ENCODE measurements at places on chromosomes 2 and 18.

DNA sequence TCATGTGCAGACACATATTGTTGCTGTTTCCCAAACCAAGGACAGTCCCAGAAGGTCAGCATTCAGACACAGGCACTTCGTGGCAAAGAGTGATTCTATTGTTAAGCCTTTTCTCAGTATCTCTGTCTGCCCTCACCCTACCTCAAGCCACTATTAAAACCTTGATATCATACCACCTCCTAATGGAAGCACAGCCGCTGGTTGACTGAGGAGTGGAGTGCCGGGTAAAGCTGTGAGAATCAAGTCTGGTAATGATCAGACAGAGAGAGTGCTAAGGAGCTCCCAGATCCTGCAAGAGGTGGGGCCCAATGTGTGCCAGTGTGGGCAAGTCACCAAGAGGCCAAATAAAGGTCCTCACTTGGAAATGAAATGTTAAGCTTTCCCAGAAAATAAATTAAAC lies 819.5 kb downstream of the BCL11A start:
- DNase-seq, result no peak

DNA sequence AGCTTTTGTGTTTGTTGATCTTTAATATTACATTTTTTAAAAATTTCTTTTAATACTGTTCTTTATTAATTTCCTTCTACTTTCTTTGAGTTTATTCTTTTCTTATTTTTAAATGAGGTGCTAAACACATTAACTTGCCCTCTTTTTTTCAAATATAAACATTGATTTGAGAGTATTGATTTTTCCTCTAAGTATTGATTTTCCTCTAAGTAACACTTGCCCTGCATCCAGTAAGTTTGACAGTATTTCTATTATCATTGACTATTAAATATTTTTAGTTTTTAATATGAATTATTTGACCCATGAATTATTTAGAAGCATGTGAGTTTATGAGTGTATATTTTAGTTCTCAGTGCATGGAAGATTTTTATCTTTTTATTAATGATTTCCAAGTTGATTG lies 337.0 kb upstream of the RAB12 start:
- no peak for DNase-seq

- no peak for DNase-seq
These were observed 460.7 kb upstream of the FANCL start for GRCh38 chr2:58701688-58702301.

GRCh38 chr2:224360801-224361251 lies 41.1 kb downstream of the FAM124B start:
- DNase-seq, result no peak

- DNase-seq, result no peak
These were observed 77.9 kb upstream of the RAB27B start for GRCh38 chr18:54750350-54750749.

GRCh38 chr18:7789856-7790552 lies 222.9 kb downstream of the PTPRM start:
- DNase-seq, result no peak

- DNase-seq, result no peak
These were observed 3.5 kb upstream of the RNU4ATAC start for GRCh38 chr2:121527009-121527682.

DNA sequence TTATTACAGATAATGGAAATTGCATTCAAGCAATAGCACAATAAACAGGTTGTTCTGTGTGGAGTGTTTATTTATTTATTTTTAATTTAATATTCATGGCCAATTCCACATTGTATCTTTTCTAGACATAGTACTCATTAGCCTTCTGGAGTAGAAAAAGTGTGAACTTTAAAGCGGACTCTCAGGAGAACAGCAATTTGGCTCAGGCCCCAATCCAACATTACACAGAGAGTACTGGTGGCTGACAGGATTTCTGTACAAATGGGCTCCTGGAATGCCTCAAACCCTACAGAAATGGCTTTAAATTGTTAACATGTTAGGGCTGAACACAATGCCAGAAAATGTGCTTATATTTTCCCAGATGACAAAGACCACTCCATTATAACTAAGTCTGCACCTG lies 533.9 kb upstream of the NXPH2 start:
- no peak for DNase-seq

GRCh38 chr18:51623653-51624052 lies 426.2 kb upstream of the MEX3C start:
- DNase-seq, result no peak

- DNase-seq, result no peak
These were observed 572 bp downstream of the RPS27A start for GRCh38 chr2:55232863-55233657.

DNA sequence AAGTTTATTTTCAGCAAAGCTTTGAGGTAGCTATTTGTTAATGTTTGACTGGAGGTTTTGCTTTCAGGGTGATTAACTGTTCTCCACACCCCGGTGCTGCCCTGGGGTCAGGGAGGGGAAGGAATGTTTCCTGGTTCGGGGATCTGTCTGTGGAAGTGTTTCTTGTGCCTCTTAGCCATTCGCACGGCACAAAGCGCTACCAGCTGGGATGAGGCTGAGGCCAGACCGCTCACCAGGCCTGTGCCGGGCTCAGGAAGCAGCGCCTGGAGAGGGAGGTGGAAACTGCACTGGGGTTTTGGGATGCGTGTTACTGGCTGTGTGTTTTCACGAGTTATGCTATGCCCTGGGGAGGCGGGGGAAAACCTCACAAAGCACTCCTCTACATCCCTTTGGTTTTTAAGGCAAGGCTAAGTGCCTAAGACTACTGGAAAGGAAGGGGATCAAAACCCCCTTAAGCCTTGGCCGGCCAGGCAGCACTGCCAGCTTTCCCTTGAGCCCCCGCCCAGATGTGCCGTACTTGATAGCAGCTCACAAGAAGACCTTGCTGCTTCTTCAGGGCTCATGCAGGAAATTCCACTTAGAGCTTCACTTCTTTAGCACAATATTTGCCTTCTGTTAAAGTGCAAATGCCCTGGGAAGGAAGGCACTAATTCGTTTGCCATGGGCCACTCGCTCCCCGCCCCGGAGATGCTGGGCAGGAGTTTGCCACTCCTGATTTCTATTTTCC lies 65.7 kb upstream of the CNGA3 start:
- DNase-seq, result no peak

DNA sequence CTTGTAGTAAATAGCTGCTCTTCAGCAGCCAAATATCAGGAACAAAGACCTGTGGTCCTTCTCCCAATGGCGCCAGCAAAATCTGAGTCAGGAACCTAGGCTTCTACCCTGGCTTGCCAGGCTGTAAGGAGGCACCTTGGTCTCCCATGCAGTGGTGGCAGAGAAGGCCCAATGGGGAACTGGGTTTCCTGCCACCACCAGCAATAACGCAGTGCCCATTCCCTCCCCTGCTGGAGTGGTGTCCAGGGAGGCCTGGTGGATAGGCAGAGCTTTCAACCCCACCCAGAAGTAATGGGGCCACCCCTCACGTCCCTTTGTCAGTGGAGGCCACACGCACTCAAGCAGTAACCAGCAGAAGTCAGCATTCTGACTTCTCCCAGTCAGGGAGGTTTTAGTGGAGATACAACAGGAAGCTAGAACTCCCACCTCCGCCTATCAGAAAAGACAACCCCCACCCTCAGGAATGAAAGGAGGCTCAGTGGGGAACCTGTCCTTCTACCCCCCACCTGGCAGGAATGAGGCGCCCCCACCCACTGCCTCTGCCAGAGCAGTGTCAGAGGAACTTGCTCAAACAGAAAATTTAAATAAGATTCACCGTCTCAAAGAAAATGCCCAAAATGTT lies 132.4 kb downstream of the COPS8 start:
- no peak for DNase-seq

GRCh38 chr2:107681936-107682335 lies 144.8 kb upstream of the RGPD4 start:
- DNase-seq, result no peak

DNA sequence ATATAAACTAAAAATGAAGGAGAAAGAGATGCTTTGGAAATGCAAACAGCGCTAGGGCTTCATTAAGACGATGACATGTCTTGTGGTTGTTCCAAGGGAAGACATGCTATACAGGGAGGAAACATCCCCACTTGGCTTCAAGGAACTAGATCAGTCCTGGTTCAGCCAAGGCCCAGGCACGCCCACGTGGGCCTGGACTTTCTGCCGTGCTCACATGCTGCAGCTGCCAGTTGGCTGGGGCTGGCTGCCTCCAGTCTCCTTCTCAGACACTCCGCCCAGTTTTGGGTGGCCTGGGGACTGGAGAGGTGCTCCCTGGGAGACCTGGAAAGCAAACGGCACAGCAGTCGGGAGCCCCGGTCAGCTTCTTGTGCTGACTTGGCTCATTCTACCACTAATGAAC lies 109.6 kb downstream of the GLI2 start:
- DNase-seq, result no peak

DNA sequence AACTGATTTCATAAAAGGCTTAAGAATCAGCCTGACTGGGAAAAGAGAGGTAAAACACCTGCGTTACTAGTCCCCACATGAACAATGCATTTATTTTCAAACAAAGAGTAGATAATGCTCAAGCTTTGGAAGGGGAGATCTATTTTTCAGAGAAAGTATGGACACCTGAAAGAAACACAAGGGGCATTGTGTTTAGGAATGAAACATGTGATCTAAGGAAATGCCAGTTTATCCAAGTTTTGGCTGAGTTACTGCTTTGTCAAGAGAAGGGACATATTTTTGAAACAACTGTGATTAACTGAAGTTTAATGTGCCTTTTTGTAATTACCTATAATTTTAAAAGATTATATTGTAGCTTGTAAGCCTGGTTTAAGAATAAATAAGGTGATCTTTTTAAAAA lies 49.3 kb upstream of the RBBP8 start:
- DNase-seq, result no peak

GRCh38 chr2:205882806-205883425 lies 200.6 kb downstream of the NRP2 start:
- DNase-seq, result no peak

DNA sequence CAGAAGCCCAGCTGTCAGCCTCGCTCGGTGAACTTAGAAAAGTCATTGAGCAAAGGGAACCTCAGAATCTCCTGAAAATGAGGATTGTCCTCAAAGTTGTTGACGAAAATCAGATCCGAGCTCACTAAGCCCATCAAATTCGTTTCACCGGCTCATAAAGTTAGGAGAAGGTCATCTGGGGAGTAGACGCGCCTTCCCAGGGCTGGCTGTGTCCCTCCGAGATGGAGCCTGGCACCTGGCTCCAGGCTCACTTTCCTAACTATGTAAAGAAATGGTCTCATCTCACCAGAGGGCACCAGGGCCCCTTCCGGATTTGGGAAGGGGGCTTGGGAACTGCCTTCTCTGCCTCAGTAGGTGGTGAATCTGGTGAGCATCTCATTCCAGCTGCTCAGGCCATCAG lies 145.5 kb downstream of the PXDN start:
- no peak for DNase-seq

DNA sequence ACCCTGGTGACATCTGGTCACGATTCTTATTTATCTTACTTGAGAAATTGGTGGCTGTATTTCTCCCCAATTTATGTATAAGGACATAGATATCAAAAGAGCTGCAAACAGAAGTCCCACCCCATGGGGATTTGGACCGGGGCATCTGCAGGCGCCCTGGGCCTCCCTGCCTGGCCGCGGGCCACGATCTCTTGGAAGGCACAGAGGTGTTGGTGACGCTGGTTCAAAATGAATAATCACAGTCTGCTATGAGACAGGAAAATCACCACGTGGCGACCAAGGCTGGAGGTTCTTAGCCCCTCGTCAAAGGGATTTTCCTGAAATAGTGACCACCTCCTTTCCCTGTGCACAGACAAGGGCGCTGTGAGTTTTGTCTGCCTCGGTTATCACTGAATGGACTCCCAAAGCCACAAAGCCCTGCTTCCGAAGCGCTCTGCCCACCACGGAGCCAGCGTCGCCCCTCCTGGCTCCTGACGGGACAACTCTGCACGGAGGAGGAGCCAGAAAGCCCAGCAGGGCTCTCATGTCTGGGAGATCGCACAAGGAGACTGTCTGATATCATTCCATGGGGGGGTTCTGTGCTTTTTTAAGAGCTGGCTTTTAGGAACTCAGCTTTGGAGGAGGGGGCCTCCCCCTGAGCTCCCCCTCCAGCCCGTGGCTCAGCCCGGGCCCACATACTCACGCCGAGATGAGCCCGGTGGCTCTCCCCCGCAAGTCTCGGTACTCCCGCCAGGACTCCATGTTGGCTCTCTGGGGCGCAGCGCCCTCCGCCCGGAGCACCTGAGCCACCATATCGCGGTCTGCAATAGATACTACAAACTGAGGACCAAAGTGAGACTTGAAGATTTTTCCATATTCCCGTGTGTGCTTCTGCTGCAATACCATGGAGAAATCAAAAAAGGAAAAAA lies 14.6 kb downstream of the CYP27C1 start:
- no peak for DNase-seq

GRCh38 chr18:79681484-79682387 lies 2.1 kb downstream of the CTDP1 start:
- no peak for DNase-seq

GRCh38 chr2:207223051-207223450 lies 57.3 kb upstream of the KLF7 start:
- DNase-seq, result no peak

DNA sequence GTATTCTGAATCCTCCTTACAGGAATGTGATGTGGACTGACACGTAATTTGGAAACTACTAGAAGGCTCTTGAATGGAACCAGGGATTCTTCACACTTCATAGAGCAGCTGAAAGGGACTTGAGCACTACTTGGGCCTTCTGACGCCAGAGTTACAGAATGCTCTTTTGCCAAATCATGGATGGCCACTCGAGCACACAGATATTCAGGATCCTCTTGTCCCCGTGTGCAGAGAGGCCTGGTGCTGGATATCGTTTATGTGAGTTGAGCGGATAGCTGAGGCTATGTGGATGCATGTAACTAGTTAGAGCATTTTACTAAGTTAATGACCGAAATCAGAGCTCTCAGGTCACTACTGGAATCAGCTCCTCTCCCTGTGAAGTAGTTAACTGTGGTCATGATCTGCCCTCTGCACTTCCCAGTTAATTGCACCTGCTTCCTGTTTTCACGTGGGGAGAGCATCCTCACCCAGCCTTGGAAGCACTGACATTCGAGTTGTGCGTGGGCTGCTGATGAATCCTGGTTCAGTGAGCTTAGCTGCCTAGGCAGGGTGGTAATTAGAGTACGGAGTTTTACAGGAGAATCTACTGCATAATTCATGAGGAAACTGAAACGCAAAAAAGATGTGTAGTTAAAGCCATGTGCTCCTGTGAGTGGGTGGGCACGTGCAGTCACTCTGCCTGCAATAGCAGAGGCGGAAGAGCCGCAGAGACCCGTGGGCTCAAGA lies 5.2 kb upstream of the TPO start:
- no peak for DNase-seq

DNA sequence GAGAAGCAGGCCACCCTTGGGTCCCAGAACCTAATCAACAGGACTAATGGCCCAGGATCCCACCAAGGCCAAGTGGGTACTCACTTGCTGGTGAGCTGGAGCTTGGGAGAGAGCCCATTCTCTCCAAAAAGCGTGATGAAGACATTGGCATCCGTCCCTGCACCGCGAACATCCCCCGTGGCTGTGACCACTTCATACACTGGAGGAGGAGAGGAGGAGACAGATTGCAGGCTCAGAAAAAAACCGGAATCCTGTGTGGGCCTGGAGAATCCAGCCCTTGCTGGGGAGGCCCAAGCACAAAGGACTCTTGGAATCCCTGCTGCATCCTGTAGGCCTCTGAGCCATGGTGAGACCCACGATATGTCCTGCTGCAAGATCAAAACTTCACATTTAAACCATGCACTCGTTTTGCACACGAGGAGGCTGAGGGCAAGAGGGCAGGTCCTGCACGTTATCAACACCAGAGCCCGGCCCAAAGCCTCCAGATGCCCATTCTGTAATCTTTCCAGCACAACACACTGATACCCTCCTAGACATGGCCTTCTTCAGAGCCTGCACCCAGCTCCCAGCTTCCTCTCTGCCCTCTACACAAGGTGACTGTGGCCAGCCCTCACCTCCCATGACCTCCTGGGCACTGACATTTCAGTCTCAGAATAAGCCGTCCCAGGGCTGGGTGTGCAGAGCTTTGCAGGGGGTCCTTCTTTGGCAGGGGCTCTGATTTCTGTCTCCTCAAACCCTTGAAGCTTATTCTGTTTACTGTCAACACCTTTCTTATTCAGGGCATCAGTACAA lies 7.8 kb downstream of the LOXHD1 start:
- no peak for DNase-seq

All from NCI-H526 treated with DMSO at 0.1 percent for 48 hours (cell line).